Right ventricle myocardium superior (tissue), 1 donor: ENCODE measurements at places on chromosomes 4 and X. TPM values are rescaled to one million over a fixed set of nuclear protein-coding genes. Genes with fewer than 3 reads are reported as not detected.

GRCh38 chrX:134670134-134670924, 12.1 kb upstream of the PLAC1 start:
- no peak for DNase-seq

DNA sequence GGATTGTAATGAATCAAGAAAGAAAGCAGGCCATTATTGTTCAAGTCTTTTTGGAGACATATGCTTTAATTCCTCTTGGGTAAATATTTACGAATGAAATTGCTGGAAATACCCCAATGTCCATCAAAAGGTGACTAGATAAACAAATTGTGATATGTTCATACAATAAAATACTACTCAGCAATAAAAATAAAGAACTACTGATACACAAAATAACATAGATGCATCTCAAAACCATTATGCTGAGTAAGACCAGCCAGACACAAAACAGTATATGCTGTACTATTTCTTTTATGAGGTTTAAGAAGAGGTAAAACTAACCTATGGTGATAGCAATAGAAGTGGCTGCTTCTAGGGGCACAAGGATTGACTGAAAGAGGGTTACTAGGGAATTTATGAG, 28.8 kb upstream of the JADE1 start:
- no peak for DNase-seq

- DNase-seq: no peak
These were observed 1805.6 kb upstream of the TENM3 start for GRCh38 chr4:180437601-180438000.

DNA sequence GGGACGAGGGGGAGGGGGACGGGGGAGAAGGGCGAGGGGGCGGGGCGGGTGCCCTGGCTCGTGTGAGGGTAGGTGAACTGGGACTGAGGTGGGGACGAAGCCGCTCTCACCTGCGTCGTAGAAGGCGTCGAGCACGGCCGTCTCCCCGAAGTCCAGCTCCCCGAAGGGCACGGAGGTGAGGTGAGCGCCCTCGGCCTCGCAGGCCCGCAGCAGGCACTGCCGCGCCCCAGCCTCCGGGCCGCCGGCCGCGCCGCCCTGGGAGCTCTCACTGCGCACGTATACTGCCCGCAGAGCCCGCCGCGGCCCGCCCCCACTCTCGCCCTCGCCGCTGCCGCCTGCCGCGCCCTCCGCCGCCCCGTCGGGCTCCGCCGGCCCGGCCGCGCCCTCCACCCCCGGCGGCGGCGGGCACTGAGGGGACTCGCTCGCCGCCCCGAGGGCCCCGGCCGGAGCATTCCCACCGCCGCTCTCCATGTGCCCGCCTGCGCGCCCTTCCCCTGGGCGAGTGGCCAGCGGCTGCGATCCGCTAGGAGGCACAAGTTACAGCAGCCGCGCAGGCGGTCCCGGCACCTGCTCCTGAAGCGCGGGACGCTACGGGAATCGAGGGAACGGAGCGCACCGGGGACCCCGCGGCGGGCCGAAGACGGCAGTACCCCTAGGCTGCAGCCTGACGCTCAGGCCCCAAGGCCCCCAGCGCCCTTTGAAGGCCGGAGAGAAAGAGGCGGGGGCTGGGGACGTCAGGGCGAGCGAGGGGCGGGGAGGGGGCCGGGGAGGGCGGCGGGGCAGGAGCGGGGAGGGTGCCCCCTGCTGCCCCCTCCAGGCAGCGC, at the start of gene MAP3K15:
TSS of gene MAP3K15 (minus strand) at position 718 of the 824 bp plus-strand sequence. CDS start at position 471, 247 bp downstream.
- DNase-seq: peak; percentile 38

DNA sequence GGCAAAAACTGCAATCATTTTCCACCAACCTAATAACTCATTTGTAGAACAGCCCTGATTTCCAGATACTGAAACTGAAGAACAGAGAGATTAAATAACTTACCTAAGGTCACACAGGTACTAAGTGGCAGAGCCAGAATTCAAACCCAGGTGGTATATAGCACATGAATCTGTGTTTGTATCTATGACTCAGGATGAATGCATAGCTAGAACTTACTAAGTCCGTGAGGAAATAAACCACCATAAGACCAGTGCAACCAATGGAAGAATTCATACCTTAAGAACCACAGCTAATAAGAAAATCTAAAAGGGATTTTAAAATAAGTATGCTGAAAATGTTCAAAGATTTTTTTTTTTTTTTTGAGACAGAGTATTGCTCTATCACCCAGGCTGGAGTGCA, 1.5 kb upstream of the PLAC1 start:
- no peak for DNase-seq

- DNase-seq: no peak
These were observed 1.0 kb downstream of the GPR50 start for GRCh38 chrX:151177141-151178027.

AGTR2 gene
- total RNA-seq: 0.13 TPM

- peak; percentile 63 for DNase-seq
These were observed 24.9 kb upstream of the ZDHHC15 start for GRCh38 chrX:75547783-75548182.

F11 gene
- total RNA-seq: 0.40 TPM

- no peak for DNase-seq
These were observed 1.7 kb downstream of the SEC31A start for GRCh38 chr4:82889287-82889686.

DNA sequence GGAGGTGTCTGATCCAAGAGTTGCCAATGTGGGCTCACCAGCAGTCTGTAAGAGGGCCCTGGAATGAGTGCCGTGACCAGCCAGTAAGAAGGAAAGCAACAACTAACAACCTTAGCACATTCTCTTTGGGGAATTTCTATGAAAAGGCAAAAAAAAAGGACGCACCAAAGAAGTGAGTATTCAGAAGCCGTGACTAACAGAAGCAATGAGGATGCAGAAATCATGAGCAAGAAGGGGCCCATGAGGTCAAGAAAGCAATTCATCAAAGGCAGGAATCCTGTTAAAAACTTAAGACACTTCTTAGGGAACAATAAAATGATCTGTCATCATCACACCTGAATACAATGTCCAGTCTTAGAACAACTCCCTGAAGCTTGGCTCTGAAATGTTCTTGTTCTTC, 260.5 kb downstream of the RAPGEF2 start:
- no peak for DNase-seq

CNGA1 gene
- total RNA-seq: 0.24 TPM

ART3 gene
- 164 TPM for total RNA-seq

DNA sequence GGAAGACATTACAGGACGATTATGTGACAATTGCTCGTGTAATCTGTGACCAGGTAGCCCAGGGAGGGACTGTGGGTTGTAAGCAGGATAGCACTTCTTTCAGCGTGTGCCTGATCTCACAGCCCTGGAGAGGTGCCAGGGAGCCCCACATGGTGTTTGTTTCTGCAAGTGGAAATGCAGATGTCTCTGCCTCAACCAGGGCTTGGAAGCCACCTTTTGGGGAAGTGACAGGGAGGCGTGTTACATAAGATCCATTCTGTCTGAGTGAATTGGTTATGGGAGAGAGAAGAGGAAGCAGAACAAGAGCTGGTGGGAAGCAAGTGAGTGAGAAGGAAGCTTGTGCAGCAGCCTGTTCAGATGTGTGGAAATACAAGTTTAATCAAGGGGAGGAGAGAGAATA, 104.5 kb upstream of the GATB start:
- peak; percentile 84 for DNase-seq

ZCCHC12 gene
- not detected for total RNA-seq

KLHL34 gene
- 4.2 TPM for total RNA-seq

DNA sequence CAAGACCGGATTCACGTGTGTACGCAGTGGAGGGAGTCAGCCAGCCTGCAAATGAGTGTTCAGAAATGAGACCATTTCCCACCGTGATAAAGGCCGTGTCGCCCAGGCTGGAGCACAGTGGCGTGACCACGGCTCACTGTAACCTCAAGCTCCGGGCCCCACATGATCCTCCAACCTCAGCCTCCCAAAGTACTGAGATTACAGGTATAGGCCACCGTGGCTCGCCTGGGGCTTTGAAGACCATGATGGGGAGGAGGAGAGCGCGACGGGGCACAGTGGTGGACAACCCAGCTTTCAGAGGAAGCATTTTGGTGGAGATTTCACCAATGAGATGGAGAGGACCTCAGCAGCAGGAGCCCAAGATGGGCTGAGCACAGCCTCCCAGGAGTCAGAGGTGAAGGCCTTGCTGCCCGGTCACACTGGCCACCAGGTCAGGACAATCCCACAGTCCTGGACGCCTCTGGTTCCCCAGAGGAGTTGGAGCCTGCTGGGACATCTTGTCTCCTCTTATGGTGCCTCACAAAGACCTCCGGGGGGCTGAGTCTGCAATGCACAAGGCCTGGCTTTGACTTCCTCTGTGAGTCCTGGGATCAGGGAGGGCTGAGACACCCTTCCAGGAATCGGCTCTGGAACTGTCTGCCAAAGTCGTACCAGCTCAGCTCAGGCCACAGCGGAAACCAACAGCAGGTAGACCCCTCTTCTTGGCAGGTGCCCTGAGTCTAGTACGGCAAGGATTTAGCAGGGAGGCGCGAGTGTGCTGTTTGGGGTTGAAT, 22.4 kb upstream of the MXD4 start:
- DNase-seq: peak; percentile 26

HSFX1 gene
- 1.9 TPM for total RNA-seq
